ENCODE measurements at places on chromosomes 3 and 15. TPM values are rescaled to one million over a fixed set of nuclear protein-coding genes. Genes with fewer than 3 reads are reported as not detected.

The TKT gene
- 109 TPM for total RNA-seq

The TMEM158 gene
- total RNA-seq: 1.1 TPM

The CHST2 gene
- total RNA-seq: 1.2 TPM

The CCR1 gene
- total RNA-seq: 2.3 TPM

The ROPN1 gene
- not detected for total RNA-seq
